ENCODE measurements at places on chromosomes 5 and 9.

- DNase-seq, result no peak
Observed at GRCh38 chr5:31990081-31990650, 184.0 kb downstream of the GOLPH3 start.

DNA sequence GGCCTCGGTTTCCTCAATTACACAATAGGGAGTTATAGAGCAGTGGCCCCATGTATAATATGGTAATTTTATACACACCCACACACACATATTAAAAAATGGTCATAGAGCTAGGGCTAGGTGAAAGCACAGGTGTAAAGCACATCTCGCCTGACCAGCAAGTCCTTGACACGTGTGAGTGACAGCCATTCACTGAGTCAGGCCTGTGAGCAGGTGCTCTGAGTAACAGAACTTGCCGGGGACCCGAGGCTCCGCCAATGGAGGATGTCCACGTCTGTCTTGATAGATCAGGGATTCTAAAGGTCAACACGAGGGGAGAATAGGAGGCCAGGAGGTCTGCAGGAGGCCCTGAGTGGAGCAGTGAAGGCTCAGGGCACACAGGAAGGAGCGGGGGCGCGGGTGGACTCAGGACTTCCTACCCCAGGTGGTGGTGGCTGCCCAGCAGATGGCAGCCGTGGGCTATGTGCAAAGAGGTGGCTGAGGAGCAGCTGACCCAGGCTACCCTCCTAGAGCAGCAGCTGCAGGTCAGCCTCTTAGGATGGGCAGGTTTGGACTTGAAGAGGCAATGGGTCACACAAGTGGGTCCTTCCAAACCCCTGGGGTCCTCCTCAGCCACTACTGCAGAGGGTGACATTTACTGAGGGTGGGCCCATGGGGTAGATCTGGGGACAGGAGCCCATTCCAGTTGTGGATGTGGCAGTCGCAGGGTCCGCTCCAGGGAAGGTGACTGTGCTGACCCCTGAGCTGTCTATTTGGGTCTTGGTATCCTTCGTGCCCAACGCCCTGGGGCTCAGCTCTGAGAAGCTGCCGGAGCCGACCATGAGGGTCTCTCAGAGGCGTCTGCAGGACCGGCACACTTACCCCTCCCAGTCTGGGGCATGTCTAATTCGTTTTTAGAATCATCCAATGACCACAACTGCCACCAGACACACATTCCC, 45.9 kb downstream of the PRRT1B start:
- DNase-seq, result peak; percentile 67

DNA sequence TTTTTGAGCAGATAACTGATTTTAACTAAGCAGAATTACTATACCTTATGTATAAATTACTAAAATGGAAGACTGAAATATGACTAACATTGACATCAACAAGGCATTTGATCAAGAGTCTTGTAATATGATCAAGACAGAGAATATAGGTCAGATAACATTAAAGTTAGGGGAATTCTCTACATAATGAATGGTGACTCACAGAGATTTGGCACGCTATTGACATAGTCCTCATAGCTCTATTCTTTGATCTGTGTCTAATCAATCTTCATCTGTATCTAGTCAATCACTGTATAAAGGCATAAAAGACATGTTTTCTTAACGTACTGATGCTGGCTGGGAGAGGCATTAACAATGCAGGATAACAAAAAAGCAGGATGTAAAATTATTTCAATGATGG, 17.4 kb downstream of the ABITRAM start:
- no peak for DNase-seq

DNA sequence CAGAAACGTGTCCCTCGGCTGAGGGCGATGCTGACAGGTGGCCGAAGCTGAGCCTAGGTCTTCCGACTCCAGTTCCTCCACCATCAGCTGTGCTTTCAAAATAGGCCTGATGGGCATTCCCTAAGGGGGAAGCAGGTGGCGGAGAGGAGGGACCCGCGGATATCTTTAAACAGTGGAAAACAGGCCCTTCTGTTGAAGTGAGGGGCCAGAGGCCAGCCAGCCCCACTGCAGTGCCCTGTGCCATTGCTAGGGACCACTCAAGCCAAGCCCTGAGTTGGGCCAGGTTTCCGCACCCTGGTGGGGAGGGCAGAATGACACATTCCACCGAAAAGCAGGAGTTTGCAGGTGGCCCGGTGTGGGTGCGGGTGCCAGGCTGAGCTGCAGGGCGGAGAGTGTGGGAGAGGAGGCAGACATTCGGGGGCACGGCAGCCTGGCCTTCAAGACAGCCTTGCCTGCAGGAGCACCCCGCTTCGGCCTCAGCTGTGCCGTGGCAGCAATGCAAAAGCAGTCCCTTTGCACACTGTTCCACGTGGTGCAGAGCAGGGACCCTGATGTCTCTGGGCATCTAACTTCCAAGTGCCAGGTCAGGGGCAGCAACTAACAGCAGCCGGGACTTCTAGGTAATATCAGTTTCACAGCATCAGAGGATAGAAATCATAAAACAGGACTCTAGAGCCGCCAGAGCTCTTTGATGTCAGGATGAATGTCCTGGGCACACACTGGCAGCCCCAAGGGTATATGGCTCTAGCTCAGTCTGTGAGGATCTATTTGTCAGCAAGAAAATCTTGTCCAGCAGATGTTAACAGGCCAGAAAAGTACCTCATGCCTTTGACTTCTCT, 17.2 kb downstream of the HNRNPH1 start:
- no peak for DNase-seq

DNA sequence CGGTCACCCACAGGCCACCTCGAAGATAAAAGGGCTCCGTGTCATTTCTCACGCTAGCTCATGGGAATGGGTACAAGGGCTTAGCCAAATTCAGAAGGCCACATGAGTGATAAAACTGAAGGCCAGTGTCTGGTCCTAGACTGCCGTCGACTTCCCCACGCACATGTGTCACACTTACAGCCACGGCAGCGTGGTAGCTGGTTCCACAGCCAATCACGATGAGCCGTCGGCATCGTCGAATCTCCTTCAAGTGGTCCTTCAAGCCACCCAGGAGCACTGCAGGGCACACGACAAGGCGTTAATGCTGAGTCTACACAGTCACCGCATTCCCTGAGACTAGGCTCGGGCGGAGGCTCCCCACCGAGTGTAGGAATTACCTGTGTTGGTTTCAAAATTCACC, 24.7 kb upstream of the MAPK9 start:
- no peak for DNase-seq

DNA sequence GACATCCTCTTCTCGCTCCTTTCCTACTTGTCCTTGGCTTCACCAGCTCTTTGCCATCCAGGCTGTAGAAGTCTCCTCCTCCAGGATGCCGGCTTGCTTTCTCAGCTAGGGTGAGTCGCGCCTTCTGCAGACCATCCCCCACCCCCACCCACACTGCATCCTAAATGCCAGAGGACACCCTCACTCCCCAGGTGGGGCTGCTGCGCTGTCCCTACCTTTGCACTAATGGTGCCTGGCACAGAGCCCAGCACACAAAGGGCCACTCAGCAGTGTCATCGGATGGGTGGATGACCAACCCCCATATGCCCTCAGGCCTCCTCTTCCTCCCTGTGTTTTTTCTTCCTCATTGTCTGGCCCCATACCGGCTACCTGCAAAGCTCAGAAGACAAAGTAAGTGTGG, 14.8 kb downstream of the IL9 start:
- no peak for DNase-seq

DNA sequence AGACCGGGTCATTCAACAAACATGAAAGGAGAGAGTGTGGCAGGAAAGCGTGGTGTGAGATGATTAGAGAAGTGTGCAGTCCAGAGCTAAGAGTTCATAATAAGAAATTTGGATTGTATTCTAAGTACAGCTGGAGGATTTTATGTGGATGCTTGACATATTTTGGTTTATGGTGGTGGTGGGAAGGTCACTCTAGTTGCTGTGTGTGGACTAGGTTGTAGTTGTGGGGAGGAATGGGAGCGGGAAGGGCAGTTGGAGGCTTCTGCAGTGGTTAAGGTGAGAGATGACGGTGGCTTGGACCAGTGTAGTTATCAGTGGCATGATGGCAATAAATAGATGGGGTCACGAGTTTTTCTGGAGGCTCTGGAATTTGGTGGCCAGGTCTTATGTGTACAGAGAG, 45.7 kb upstream of the GPR151 start:
- no peak for DNase-seq

- DNase-seq, result no peak
Observed at GRCh38 chr5:66344544-66344943, 200.4 kb downstream of the SREK1 start.

DNA sequence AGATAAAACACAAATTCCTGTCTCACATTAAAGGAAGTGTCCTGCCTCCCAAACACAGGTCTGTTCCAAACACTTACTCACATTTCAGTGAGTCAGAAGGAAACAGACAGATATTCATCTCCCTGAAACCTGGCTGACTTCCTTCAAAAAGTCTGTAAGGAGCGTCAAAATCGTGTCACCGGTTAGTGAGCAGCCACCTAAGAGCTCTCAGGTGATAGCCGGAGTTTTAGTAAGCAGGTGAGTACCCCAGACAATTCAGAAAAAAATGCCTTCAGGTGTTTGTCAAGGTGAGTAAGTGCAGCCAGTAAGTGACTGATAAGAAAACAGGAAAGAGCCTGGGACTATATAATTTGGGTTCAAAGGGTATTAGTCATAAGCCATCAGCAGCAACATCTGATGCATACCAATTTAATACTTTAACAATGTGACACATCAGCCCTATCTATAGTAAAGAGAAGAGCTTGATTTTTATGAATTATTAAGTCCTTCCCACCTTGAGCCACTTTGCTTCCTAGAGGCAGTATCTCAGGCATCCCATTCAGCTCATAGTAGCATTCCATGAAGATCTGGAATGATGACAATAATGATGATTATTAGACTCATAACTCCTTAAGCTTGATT, 1.3 kb upstream of the ITGA2 start:
- no peak for DNase-seq

DNA sequence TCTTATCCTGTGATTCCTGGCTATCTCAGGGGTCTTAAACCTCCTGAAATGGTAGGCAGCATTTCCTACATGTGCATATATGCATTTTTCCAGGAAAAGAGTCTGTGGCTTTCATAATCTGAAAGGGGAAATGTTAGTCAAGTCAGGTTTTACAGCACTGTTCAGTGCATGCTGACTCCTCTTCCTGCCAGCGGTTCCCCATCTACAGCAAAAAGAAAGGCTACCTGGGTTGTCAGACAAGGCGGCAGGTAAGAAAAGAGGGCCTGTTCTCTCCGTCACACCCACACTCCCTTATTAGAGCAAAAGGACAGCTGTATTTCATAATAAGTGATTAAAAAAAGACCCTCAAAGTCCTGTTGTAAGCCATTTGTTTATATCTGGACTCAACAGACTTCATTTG, 4.3 kb upstream of the SPATA6L start:
- DNase-seq, result no peak

DNA sequence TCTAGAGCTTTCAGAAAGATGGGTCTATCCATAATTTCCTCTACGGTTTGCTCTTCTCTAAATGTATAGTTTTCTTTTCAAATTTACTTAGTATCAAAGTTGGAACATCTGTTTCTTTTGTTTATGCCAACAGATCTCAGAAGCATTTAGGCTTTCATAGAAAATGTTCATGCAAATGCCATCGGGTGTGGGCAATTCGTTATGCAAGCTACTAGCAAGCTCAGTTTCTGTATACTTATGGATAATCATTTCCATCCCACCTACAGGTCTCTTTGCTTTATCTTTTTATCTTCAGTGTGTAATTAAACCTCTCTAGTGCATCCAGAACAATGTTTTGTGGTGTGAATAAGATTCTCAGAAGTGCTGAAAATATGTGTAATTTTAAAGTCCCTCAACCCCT, 59.9 kb downstream of the NUDT12 start:
- no peak for DNase-seq

DNA sequence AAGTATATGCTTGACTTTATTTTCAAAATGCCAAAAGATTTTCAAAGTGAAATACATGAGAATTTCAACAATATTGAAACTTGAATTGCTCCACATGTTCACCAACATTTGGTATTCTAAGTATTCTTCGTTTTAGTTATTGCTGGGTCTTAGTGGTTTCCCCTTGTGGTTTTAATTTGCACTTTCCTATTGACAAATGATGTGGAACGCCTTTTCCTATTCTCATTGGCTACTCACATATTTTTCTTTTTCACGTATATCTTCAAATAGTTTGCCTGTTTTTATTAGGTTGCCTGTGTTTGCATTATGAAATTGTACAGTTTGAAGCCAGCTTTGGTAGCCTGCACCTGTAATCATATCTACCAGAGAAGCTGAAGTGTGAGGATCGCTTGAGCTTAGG, 405.7 kb upstream of the IRX2 start:
- no peak for DNase-seq

DNA sequence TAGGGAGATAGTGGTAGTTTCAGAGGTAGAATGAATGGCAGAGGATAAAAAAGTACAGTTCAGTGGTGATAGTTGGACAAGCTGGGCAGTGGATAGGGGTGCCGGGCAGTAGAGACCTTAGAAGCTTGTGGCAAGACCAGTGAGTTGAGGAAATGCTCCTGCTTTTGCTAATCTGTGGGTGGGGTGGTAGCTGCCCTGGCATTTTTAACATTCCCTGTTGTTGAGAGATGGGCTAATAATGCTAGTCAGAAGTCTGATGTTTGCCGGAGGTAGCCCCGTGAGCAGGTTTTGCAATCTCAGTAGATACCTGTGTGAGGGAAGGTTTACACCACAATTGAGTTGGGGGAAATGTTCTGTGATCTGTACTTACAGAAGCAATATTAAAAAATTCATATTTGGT, 91.1 kb downstream of the TRIO start:
- no peak for DNase-seq

DNA sequence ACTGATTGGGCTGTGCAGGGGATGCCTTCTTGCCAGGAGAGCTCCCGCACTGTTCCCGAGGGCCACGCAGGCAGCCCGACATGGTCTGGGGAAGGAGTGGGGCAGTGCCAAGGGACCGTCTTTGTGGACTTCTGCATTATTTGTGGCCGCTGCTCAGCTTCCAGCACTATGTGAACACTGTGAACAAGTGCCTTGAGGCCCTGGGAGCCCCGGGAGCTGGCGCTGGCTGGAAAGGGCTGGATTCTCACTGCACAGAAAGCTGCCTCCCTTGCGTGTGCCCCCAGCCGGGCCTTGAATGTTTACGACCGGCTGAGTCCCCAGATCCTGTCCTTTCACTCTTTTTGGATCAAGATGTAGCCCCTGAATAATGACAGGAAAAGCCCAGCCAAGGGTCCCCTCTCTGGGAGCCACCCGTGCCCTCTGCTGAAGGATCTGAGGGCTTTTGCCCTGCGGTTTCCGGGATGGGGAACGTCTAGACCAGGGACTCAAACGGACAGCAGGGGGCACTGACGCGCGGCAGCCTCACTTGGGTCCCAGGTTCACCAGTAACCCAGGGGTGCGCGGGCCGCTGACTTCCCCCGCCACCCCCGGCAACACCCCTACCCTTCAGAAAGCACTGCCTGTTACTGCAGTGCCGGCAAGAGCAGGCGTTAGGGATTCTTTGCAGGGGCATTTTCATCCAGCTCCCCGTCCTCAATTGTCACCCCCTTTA, 98.9 kb upstream of the FCN2 start:
- no peak for DNase-seq

- DNase-seq, result no peak
Observed at GRCh38 chr5:133467826-133468463, 144.4 kb downstream of the FSTL4 start.

- DNase-seq, result no peak
Observed at GRCh38 chr5:65066387-65067146, 297.8 kb downstream of the CWC27 start.

- no peak for DNase-seq
Observed at GRCh38 chr5:38846379-38847011, 683 bp downstream of the OSMR start.

All from activated CD4-positive, alpha-beta T cell treated with anti-CD3 and anti-CD28 coated beads for 1 hour (primary cell).